Activated CD4-positive, alpha-beta memory T cell treated with anti-CD3 and anti-CD28 coated beads, Interleukin-2, amount 10 ng/mL, durations not matched to agents 7 days and 5 days (primary cell): ENCODE measurements at places on chromosomes 7 and 10. TPM values are rescaled to one million over a fixed set of nuclear protein-coding genes. Genes with fewer than 3 reads are reported as not detected.

DNA sequence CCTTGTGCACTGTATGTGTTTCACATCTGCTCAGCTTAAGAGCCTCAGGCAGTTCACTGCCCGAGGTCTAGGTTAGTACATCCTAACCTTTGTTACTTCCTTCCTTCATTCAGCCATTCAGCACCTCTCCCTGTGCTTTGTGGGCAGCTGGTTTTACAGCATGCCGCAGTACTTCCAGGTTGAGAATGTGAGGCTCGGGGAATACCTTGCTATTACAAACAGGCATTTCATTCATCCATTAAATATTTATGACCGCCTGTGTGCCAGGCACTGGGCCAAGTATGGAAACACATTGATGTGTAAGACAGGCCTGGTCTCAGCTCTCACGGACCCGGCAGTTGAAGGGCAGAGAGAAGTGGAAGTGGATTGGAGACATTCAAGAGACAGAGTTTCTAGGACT lies 82.4 kb downstream of the SHH start:
- no peak for DNase-seq

- DNase-seq: no peak
Observed at GRCh38 chr7:42432644-42433043, 195.6 kb upstream of the GLI3 start.

DNA sequence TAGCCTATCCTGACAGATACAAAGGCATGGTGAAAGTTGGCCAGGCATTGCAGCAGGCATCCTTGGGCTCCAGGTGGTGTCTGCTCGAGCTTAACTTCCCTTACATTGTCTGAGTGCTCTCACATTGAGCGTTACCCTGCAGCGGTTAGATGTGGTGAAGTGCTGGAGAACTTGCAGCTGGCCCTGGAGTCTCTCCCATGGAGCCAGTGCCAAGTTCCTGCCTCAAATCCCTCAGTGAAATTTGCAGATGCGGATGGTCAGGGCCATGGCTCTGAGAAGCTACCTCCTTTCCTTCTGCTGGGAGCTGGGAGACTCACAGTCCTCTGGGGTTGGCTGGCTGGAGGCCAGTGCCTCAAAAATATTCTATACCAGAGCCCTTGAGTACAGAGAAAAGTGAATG lies 3.3 kb upstream of the ZNF746 start:
- no peak for DNase-seq

DNA sequence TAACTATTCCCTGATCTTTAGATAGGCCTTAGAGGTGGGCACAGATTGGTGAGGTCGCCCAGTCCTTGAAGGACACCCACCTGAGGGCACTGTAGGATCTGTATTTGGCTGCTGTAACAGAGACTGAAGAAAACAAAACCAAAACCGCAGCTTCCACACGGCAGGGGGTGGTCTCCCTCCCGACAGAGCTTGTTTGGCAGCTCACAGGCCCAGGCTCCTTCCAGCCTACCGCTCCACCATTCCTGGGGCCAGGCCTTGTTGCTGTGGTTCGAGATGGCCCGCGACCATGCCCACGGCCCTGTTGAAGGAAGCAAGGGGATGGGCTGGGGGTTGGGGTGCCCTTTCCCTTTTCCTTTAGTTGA lies 30.4 kb downstream of the ZNF783 start:
- no peak for DNase-seq

- DNase-seq: no peak
Observed at GRCh38 chr7:92276460-92276864, 30.7 kb downstream of the ANKIB1 start.

GRCh38 chr7:117841011-117841410 lies 32.2 kb downstream of the CTTNBP2 start:
- DNase-seq: no peak

DNA sequence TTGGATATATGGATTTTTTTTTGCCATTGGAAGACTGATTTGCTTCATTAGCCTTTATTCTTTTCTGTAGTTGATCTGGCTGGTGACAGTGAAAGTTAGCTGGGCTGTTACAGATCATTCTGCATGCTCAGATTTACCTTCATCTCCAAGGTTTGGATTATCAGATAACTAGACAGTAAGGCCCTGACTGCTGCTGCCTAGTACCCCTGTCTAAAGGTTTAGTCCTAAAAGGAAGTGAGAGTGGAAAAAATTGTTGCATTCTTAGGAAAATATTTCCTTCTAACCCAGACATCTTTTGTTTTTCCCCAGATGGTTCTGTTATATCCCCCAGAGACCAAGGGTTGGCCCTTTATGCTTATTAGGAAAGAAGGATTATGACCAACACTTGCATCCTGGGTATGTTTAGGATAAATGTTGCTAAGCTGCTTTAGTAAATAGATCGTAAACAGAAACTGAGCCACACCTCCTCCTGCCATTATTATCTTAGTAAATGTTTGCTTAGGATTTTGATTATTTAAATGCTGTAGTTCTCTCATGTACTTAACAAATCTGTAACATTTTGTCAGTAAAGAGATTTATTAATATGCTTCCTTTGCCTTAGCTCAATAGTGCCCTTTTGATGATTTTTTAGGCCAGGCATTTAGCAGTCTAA lies 44.4 kb downstream of the MCU start:
- DNase-seq: no peak

DNA sequence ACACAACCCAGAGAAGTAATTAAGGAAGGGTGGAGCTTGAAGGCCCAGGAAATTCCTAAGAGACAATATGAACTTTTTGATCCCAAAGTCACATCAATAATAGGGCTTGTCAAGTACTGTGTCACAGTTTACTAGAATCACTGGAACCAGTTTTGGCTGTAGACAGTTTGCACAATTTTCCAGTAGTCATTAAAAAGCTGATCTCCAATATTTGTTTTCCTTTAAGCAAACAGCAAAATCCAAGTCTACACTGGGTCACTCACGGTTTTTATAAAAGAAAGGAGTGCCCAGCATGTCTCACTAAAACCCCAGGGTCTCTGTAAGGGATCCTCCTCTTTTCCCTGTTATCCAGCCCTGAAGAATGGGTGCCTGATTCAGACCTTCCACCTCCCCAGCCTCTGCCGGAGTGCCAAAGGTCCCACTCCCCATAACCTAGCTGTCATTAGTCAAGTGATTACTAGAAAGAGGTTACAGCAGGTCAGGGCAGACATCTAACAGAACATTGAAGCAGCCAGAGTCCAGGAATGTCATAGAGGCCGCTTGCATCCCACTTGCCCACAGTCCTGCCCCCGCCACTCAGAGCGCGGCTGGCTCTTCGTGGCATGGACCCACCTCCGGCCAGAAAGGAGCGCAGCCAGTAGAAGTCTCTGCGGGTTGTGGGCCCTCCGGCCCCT lies 552 bp downstream of the SLC25A16 start:
- no peak for DNase-seq

DNA sequence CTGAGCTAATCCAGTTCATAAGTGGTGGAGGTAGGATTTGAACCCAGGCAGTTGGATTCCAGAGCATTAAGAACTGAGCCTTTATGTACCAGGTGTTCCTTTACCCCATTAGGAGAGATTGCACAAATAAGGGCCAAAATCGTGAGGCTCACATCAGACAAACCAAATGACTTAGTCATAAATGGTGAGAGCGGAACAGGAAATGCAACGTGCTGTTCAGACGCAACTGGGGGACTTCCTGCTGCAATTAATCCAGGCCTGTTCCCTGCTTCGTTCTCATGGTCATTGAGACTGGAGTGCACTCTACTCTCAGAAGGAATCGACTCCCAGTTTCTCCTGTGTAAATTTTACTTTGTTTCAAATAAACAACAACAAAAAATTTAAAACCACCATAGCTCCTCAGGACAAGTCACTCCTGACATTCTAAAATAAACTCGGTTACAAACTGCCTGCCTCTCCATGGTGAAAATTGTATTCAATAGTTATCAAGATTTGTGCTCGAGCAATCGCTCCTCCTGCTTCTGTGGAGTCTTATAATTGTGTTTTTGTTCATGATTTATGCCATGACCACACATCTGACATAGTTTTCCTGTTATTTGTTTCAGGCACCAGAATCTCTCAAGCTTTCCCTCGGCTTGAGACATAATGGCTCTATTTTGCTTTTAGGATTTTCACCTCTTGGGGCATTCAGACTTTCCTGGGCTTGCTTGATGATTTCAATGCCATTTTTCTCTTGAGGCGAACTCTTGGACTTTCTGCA lies 115.3 kb upstream of the BMPER start:
- no peak for DNase-seq

GRCh38 chr7:110646804-110647203 lies 444.1 kb upstream of the LRRN3 start:
- DNase-seq: no peak

DNA sequence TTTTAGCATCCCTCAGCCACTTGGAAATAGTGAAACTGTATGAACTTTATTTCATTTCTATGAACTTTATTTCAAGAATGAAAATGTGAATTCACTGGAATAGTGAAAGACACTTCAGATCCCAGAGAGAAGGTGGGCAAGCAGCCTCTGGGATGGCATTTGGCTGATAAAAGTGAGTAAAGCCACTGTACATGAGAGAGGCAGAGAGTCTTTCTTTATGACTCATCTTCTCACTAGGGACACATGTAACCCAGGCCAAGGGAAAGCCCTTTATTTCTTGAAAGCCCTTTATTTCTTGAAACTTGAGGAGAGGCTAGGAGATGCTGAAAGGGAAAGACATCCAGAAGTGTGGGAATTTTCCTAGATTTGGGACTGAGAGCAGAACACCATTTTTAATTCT lies 148.9 kb upstream of the SMIM30 start:
- no peak for DNase-seq

Gene BMPR1A
- total RNA-seq: 14.8 TPM

GRCh38 chr7:101989101-101989500 lies 171.7 kb downstream of the CUX1 start:
- no peak for DNase-seq

DNA sequence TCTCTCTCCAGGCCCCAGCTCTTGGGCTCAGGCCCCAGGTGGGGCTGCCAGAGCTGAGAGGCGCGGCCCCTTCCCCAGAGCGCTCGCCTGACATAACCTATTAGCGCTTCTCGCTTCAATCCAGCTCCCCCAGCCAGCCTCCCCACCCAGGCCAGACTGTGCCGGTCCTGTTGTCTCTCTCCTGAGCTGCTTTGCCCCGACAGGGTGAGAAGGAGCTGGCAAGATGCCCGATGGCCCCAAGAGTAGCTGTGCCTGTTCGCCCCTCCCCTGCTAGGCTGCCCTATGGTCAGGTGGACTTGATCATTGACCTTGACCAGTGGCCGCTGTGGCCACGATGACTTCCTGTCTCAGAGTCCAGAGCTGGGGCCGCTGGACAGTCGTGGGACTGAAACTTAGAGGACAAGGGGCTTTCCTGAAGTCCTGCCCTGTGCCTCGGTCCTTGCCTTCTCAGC lies 9.1 kb downstream of the TMEM270 start:
- no peak for DNase-seq

GRCh38 chr10:101330631-101331225 lies 23.2 kb upstream of the BTRC start:
- no peak for DNase-seq

DNA sequence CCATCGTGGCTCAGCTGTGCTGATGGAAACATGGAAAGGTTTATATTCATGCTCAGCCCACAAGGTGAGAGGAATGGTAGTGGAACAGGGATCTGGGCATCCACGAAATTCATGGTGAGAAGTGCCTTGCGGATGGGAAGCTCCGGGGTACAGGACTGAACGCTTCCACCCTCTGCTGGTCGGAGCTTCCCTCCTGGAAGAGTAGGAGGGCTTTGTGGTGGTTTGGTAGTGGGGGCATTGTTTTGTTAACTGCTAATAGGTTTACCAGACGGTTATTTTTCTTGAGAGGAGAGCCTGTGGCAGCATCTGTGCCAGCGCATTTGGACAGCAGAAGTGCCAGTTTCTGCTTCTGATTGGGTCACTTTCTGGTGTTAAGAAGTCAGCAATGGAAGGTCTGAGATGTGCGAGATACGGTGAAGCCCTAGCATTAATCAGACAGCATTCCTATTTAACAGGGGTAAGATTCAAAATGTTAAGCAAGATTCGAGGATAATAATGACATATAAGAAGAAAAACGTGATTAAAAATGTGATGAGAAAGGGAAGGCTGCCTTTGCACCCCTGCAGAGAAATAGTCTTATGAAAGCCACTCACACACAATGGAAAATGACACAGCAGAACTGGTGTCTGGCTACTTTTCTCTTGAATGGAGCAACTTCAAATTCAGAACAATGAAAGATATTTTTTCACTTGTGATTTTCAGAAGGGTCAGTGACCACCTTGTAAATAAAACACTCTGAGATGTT lies 17.7 kb downstream of the ABCA13 start:
- DNase-seq: no peak

Gene MMP21
- not detected for total RNA-seq

DNA sequence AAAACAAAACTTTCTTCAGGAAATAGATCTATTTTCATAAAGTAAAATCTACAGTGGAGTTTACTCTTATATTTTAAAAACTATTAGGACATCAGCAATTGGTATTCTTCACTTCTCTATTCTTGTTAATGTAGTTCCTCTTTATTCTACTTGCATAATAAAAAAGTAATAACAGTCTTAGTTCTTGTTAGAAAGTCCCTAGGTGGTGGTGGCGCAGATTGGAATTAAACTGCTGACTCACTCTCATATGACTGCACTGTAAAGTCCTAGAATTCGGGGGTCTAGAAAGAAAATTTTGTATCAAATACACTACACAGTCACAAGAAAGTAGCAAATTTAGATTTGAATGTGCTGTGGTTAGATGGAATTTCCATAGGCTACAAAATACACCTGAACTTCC lies 44.6 kb upstream of the TES start:
- no peak for DNase-seq

DNA sequence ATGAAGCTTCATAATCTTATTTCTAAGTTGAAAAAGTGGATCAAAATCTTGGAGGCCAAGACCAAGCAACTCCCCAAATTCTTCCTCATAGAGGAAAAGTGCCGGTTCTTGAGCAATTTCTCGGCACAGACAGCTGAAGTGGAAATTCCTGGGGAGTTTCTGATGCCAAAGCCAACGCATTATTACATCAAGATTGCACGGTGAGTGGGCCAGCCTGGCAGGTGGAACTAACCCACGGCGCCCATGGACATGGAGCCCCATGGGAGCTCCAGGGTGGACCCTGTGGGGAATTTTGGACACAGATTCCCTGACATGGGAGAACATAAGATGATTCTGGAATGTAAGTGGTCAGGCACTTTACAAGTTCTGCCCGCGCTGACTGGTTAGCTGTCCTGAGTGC lies 125.9 kb downstream of the TRRAP start:
- DNase-seq: no peak

- no peak for DNase-seq
Observed at GRCh38 chr10:110456046-110456445, 41.7 kb upstream of the DUSP5 start.

DNA sequence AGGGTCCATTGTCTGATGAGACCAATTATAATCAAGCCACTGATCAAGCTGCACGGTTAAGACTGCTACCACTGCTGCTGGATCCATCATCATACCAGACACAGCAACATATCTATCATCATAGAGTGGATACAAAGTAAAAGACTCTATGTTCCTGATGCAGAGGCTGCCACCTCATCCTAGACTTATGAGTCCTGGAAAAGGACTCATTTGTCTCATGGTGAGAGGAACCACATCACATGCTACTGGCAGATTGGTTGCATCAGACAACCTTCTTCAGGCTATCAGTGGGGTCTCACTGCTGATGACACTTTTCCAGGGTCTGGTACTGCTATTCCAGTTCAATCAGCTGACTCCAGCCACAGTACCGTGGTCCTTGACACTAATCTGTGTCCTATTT lies 79.0 kb downstream of the ABI1 start:
- DNase-seq: no peak

Gene UPK3BL2
- 13.2 TPM for total RNA-seq

Gene ASL
- 29.8 TPM for total RNA-seq

- no peak for DNase-seq
Observed at GRCh38 chr7:106063024-106063423, 49.1 kb downstream of the SYPL1 start.

GRCh38 chr10:71780719-71781118 lies 7.4 kb upstream of the VSIR start:
- no peak for DNase-seq
